ENCODE measurements at places on chromosomes 2 and 18.
A peak's percentile ranks its signal among the peaks of the same experiment; 100 is the strongest.

DNA sequence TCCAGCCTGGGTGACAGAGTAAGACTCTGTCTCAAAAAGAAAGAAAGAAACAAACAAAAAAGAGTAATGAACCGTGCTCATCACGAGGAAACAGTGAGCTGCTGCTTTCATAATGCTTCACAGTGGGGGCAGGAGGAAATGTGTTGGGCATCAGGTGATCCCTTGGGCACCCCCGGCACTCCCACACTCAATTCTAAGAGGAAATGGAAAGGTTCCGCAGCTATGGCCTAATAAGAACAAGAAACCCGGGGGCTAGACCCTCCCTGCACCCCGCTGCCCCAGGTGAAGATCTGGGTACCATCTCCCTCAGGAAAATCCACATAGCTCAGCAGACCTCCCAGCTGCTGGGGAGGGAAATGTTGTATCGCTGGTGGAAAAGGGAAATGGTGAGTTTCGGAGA lies 118.9 kb downstream of the LPIN1 start:
- DNase-seq, result no peak

DNA sequence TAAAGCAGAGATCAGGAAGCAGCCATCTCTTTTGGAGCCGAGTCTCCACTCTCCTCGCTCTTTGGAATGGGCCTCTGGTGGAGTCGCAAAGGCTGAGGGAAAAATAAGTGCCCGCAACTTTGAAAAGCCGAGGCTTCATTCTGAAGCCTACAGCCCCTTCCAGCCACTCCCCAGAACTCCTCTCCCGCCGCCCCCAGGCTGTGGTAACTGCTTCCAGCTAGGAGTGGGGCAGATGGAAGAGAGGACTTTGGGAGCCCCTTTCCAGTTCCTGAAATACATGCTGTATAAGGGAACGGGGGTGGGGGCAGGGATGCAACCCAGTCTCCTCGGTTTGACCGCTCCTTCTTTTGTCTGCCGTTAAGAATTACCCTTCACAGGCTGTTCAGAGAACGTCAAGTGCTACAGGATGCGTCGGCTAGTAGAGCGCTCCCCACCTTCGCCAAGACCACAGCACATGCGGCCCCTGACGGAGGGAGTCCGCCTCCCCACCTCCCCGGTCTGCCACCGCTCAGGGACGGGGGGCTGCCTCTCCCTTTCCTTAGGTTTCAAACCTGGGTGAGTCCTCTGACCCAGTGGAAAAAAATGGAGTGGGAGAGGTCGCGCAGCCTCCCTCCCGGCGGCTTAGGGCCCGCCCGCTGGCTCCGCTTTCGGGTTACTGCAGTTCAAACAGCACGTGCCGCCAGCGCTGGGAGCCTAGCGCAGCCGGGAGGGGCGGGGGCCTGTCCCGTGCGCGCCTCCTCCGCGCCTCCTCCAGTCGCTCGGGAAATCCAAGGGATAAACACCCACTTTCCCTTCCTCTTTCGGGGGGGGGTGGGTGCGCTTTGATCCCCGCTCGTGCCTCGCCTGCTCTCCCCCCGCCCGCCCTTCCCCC lies 4.9 kb downstream of the CYP26B1 start:
- DNase-seq, result peak; percentile 38

DNA sequence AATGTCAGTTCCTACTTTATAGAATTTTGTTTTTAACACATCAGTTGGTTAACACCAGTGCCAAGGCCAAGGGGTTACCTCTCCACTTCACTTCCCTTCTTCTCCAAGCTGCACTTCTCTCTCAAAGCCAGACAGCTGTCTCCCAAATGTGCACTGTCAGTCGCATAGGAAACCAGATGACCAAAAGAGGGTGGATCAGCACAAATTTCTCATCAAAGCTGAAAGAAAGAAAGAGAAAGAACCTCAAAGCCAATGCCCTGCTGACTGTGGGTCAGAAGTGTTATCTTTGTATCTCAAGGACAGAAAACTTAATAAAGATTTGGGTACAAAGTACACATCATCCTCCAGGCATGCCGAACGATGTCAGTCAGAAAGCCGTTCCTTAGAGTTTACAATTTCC lies 32.2 kb downstream of the SPATS2L start:
- peak; percentile 41 for DNase-seq

- no peak for DNase-seq
Measured at GRCh38 chr2:181318504-181319280, 138.5 kb upstream of the ITGA4 start.

GRCh38 chr2:9656270-9656766 lies 25.5 kb upstream of the YWHAQ start:
- DNase-seq, result no peak

DNA sequence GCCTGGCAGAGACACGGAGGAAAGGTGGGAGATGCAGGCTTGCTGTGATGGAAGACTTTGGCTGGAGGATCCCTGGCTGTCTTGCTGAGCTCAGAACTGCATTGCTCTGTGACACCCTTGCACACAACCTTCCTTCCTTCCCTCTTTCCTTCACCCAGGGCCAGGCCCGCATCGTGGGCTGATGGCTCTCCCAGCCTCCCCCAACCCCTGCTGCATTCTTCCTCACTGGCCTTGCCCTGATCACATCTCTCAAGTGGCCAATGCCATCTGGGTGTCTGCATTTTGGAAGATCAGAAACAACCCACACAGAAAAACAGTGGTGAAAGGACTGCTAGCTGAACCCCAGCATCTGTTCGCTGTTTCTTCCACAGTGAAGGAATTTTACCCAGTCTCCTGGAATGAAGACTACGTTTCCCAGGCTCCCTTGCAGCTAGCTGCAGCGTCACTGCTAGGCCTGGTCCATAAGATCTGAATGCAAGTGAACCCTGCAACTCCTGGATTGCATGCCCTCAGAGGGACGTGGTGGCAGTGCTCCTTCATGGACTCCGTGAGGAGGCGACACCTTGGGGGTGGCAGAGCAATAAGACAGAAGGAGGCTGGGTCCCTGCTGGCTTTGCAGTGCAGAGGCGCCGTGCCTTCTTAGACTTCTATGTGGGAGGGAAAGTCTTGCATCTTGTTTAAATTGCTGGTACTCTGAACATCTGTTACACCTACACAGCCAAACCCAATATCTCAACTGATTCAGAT lies 78.9 kb upstream of the YWHAQ start:
- no peak for DNase-seq

GRCh38 chr2:183684686-183685085 lies 560.4 kb downstream of the NUP35 start:
- no peak for DNase-seq

DNA sequence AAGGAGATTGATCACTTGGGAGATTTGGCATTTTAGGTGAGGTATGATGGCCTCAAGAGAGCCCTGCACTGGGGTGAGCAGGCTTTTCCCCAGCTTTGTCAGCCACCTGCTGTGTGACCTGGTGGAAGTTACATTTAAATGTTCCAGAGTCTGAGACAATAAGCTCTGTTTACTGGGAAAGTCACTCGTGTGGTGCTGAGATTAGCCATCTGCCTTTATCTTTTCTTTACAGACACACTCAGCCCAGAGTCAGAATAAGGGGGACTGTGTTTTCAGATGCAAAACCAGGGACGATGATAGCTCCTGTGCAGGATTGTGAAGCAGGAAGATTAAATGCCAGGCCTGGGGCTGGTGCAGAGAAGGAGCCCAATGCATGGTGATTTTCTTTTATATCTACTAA lies 47.9 kb downstream of the SH3RF3 start:
- DNase-seq, result peak; percentile 60

- no peak for DNase-seq
Measured at GRCh38 chr2:444937-445884, 157.3 kb upstream of the ALKAL2 start.

DNA sequence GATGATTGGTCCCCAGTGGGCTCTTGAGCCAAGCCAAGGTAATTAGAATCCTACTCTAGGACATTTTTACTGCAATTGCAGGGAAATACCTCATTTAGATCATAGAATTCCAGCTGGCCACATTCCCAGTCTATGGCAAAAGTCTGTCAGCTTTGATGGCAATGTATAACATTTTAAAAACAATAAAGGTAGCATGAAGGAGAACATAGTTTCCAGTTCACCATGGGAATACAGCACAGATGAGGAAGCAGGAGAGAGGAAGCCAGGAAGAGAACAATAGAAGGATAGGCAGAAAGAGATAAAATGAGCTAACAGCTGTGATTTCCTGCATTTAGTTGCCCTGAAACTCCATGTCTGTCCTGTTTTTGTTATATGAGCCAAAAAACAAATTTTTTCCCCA lies 897.3 kb upstream of the DDX18 start:
- DNase-seq, result no peak

DNA sequence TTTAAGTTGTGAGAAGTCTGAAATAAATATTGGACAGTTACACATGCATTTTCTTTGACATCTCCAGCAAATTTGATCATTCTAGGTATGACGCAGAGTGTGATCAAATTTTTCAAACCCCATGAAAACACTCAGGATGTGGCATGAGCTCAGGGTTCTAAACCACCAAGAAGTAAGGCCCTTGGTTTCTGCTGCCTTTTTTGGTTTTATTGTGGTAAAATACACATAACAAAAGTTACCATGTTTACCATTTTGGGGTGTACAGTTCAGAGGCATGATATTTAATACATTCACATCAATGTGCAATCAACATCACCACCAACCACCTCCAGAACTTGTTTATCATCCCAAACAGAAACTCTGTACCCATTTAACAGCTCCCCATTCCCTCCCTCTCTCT lies 64.3 kb upstream of the TTN start:
- DNase-seq, result no peak

GRCh38 chr2:38533180-38533579 lies 69.5 kb downstream of the HNRNPLL start:
- DNase-seq, result no peak

- no peak for DNase-seq
Measured at GRCh38 chr2:228038967-228039366, 142.5 kb downstream of the SPHKAP start.

- DNase-seq, result no peak
Measured at GRCh38 chr2:182920631-182921056, 54.2 kb upstream of the FRZB start.

GRCh38 chr2:237359894-237360780 lies 53.8 kb downstream of the COL6A3 start:
- no peak for DNase-seq

Measured in hematopoietic multipotent progenitor cell treated with erythropoietin and hydrocortisone succinate and interleukin-3 and kit ligand, for 4 days (in vitro differentiated cells).